ENCODE measurements at places on chromosomes 3 and 15. TPM values are rescaled to one million over a fixed set of nuclear protein-coding genes. Genes with fewer than 3 reads are reported as not detected.

- no peak for DNase-seq
These were observed 34.6 kb upstream of the CDIN1 start for GRCh38 chr15:36544518-36545466.

- DNase-seq: no peak
These were observed 43.7 kb upstream of the MFGE8 start for GRCh38 chr15:88956906-88957305.

- no peak for DNase-seq
These were observed 132.3 kb downstream of the PGPEP1L start for GRCh38 chr15:98875309-98875708.

The GABRB3 gene
- total RNA-seq: 3.1 TPM

The TMCO5A gene
- not detected for total RNA-seq
